ENCODE measurements at places on chromosomes 2 and 18.

GRCh38 chr18:76844742-76845477 lies 22.6 kb downstream of the ZNF236 start:
- DNase-seq, result no peak

GRCh38 chr2:45714679-45715078 lies 63.2 kb downstream of the PRKCE start:
- DNase-seq, result no peak

DNA sequence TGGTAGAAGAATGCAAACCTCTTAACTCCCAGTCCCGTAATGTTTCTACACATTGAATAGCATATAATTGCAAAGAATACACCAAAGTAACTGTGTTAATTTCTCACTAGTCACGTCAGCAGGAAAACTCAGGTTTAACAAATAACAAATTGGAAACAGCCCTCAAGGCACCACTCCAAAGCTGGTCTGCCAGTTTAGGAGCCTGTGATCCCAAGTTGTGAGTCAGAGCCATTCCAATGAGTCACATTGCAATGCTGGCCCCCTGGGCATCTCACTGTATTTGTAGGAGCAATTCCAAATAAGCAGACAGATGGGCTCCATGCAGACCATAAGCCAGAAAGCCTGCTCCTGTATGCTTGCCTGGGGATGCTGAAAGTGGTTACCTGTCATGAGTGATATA lies 143.2 kb upstream of the SETBP1 start:
- no peak for DNase-seq

- peak; percentile 37 for DNase-seq
These were observed at the start of gene LRP1B for GRCh38 chr2:142131010-142131669. TSS of gene LRP1B (minus strand) at chr2:142131016. CDS start at chr2:142130729, 287 bp downstream.

GRCh38 chr2:156341452-156342253 lies 9.1 kb upstream of the NR4A2 start:
- peak; percentile 97 for DNase-seq

DNA sequence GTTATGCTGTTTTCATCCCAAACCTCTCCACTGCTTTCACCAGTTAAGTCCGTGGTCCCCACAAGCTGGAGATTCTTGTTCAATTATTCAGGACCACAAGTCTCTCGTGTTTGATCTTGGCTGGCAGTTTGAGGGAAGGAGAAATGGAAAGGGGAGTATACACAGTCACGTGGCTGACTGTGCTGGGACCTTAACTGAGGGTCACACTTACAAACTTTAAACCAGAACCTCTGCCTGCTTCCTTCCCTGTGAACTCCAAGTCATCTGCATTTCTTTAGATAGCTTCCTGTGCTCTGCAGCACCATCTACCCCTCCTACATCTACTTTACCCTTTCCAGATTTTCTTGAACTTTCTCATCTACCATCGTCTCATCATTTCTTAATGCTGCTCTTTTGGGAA lies 91.7 kb downstream of the ARHGEF4 start:
- no peak for DNase-seq

DNA sequence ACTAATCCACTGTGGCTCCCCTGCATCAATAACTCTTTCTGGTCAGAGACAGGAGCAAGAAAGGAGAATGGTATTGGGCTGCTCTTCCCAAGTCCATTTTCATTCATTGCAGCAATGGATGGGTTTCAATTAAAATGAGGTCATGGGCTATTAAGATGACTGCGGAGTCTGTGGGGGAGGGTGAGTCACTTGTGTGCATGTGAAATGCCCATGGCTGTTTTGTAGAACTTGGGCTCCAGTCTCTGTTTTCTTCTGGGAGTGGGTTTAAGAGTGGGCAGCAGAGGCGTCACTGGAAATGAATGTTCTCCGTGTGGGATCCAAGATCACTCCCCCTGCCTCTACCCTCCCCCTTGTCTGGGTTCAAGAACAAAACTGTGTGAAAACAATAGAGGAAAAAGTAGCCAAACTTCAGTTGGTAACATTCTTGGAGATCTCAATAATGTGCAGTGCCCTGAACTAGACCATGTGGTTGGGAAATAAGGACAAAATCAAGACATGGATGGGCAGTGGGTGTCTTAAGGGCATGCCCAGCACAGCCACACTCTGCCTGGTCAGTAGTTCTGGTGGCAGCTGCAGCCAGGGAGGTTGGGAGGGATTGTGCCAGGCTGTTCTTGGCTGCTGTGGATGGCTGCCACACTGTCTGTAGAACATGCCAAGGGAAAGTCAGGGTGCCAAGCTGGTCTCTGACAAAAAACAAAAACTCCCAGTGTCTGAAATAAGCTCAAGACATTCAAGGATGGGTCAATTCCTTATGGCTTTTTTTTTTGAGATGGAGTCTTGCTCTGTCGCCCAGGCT lies 68.2 kb upstream of the CXCR4 start:
- no peak for DNase-seq

- no peak for DNase-seq
These were observed 107.3 kb downstream of the CPS1 start for GRCh38 chr2:210663631-210664089.

- DNase-seq, result no peak
These were observed 12.8 kb downstream of the TFPI start for GRCh38 chr2:187541086-187542085.

GRCh38 chr2:190649035-190649797 lies at the start of gene NAB1:
TSS of gene NAB1 (plus strand) at chr2:190649083. CDS start at chr2:190659177, 10,094 bp downstream.
- DNase-seq, result peak; percentile 78

- no peak for DNase-seq
These were observed 38.7 kb downstream of the MSTN start for GRCh38 chr2:190023860-190024259.

DNA sequence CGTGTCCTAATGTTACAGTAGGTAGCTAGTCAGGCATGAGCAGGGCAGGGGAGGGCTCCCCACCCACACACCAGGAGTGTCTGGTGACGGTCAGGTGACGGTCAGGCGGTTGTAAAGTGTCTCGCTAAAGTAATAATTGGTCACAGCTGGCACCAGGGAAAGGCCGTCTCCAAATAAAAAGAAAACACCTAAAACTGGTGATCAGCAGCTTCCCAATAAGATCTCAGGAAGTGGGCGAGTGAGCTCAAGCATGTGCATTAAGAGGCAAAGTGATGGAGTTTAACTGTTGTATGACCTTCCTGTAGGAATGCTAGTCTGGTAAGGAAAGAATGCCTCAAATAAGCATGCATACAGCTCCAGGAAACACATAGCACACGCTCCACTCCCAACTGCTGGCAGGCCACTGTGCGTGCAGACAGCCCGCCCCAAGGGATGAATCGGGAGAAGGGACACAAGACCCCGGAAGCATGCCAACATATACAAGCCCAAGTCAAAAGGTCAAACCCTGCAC lies 177.1 kb downstream of the RNF144A start:
- DNase-seq, result no peak

- DNase-seq, result no peak
These were observed 22.3 kb upstream of the ATP5MC3 start for GRCh38 chr2:175203621-175204496.

GRCh38 chr18:9890957-9891356 lies 5.2 kb downstream of the TXNDC2 start:
- no peak for DNase-seq

- DNase-seq, result no peak
These were observed 862.4 kb upstream of the ACVR2A start for GRCh38 chr2:146982393-146982846.

- no peak for DNase-seq
These were observed 60.0 kb downstream of the MAPK4 start for GRCh38 chr18:50619861-50620275.

GRCh38 chr2:219402665-219403515 lies 15.2 kb upstream of the DNPEP start:
- DNase-seq, result peak; percentile 71

GRCh38 chr2:224983712-224984554 lies 58.3 kb downstream of the DOCK10 start:
- DNase-seq, result no peak

DNA sequence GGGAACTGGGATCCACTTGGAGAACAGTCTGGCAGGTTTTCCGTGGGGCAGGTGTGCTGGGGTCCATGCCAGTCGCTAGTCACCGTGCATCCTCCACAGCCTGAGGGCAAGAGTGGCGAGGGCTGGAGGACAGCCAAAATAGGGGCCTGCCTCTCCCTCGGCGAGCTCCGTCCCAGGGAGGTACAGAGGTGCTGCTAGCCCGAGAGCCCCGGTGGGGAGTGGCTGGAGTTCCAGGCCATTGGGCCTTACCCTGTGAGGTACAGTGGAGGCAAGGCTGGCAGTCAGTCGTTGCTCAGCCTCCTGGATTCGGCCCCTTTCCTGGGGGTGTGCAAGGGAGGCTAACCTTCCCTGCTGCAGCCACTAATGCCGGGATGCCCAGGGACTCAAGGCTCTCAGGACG lies 406.6 kb downstream of the CMPK2 start:
- no peak for DNase-seq

DNA sequence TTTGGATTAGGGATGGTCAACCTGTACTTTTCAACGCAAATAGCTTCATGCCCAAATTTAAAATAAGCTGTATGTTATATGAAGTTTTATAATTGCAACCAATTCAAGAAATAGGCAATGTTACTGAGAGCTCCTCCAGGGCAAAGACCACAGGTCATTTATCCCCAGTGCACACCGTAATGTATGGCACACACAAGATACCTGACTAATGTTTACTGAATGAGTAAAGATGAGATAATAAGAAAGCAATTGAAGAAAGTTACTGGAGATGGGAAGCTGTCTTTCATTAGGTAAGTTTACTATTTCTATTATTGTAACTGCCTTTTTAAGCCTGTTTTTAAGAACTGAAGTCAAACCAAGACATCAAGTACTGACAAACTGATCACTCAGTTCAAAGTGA lies 184.5 kb upstream of the VRK2 start:
- DNase-seq, result no peak

DNA sequence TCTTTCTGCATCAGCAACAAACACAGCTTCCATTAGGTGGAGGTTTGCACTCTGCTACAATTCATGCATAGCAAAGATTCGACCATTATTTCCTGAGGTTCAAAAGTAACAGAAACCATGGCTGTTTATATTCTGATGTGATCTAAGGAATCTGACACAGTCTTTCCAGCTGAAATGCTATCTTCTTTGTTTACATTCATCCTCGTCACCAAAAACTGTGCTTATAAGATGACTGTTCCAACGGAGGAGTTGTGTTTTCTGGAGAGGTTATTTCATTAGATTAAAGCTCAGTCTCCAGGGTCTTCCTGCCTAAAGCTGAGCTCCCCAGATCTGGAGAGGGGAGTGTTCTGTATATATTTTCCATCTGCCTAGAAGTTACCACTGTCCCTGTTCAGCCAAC lies 45.1 kb upstream of the LYPD6B start:
- no peak for DNase-seq

- no peak for DNase-seq
These were observed 1.4 kb upstream of the TGOLN2 start for GRCh38 chr2:85329181-85329651.

GRCh38 chr2:197191177-197191939 lies 119.2 kb downstream of the ANKRD44 start:
- DNase-seq, result no peak

DNA sequence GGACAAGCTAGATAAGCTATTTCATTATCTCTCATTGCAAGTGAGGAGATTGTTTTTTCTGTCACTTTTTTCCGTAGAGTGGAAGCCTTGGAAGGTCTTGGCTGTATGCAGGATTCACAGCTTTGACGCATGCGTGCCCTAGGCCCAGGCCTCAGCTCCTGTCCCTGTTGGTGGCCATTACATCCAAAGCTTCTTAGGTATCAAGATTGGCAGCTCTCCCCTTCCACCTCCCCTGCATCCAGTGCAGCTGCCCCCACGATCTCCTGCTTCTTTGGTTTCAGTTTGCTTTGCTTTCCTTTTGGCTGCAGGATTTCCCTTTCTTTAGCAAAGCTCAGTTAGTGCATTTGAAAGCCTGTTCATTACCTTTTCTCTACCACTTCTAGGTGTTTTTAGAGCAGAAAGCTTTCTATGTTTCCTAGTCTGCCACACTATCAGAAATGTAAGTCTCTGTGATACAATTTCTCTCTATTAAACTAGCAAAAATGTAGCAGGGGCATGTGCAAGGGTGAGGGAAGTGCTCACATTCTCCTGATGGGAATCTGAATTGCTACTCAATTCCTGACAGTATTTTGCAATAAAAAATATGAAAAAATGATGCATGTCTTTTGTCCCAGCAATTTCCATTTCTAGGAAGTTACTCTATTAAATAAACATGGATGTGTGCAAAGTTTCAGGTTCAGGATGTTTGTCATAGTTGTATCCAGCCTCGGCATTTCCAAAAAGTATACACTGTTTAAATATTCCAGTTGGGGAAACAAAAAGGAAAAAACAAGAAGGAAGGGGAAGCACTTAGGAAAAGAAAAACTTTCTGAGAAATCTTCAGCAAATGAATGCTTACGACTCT lies 91.2 kb downstream of the LIPG start:
- DNase-seq, result no peak

DNA sequence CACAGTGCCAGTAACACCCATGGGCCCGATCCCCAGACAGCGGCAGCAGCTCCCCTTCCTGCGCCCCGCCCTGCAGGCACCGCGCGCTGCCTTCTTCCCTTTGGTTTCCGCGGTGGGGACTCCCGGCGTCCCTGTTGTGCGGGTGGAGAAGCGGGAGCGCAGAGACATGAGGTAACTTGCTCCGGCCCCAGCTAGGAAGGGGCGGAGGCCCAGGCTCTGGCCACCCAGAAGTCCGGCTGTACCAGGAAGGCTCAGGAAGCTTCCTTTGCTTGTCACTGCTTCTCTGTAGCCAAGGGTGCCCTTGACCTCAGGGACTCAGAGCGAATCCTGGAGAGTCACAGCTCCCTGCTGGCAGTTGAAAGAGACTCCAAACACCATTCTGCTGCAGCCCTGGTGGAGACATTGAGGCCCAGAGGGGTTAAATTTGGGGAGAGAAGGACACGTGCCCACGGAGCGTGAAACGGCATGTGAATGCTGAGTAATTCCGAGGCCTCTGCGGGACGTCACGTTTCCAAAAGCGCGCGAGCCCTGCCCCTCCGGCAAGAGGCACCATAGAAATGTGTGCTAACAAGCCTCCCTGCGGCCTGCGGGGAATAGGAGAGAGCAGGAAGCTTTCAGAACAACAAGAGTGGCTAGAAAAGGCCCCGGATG lies 6.7 kb upstream of the ADCY3 start:
- DNase-seq, result peak; percentile 86

DNA sequence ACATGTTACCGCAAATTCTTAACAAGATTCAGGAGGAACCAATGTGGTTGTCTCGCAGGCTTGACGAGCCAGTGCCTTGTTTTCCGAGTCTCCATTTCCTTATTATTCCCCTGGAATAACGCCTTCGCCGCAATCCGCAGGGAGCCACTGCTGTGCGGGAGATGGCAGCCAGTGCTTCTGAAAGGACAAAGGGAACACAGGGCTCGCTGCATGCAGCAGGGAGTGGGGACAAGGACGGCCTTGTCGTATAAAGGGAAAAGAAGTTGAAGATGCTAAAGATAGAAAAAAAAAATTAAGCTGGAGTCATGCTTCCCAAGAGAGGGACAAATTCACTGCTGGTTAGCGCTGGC lies 221.4 kb downstream of the NDUFA10 start:
- no peak for DNase-seq

GRCh38 chr2:230090967-230091366 lies 22.2 kb upstream of the SLC16A14 start:
- DNase-seq, result no peak
